ENCODE measurements at places on chromosomes 5 and 9.
A peak's percentile ranks its signal among the peaks of the same experiment; 100 is the strongest.

DNA sequence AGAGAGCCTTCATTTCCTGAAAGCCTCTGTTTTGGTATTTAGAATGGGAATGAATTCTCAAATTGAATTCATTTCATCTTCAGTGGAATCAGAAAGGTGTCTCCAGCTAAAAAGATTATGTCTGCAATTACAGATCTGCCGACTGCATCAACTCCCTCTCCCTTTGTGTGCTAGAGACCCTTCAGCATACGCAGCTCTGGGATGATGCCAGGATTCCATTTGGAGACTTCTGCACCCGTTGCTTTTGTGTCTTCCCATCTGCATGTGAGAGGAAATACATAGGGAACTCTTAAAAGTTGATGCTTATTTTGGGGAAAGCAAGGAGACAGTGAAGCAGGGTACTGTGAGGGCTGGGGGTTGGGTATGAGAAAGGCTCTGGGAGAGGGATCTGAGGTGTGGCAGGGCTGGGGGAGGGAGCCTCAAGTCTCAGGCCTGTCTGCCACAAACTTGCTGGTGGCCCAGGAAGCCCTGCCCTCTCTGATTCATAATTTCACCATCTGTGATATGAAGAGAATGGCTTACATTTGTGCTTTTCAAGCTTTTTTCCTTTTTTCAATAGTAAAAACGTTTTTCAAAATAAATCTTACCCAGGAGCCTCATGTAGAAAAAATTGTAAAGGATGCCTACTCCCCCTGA lies 89.7 kb upstream of the SAP30L start:
- peak; percentile 27 for DNase-seq

- no peak for DNase-seq
Observed at GRCh38 chr5:61635271-61635670, 303.2 kb downstream of the ZSWIM6 start.

GRCh38 chr9:110087605-110088004 lies 120.4 kb downstream of the C9orf152 start:
- DNase-seq, result no peak

- DNase-seq, result peak; percentile 15
Observed at GRCh38 chr9:127452691-127453090, 1.4 kb downstream of the LRSAM1 start.

- DNase-seq, result no peak
Observed at GRCh38 chr5:13860146-13860545, 84.3 kb downstream of the DNAH5 start.

DNA sequence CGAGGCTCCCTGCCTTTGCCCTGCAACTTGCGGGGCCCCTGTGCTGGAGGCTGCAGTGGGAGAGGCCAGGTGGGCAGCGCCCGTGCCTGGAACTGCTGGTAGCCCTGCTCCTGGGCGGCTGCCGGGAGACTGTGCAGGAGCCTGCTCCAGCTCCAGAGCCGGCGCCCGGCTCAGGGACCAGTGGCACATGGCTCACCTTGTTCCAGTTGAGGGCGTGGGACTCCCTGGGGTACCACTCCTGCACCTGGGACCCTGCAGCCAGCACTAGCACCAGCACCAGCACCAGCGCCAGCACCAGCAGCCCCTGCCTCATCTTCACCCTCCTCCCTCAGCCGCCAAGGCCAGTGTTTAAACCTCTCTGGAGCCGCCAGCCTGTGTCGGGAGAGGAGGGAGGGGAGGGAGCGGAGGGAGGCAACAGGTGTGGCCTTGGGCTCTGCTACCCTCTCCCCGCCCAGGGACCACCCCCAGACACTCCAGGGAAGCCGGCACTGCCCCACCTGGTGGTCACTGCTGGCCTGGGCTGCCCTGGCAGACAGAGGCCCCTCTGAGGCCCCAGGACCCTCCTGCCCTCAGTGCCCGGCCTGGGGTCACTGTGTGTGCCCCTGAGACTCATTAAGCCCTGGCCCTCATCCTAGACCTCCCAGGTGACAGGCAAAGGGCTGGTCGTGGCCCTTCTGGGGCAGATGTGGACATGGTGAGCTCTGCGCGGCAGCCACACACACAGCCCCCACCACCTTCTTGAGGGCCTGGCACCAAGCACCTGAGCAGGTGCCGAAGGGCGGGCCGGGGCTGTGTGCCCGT lies at the start of gene LCN10:
LCN10 (minus strand) TSS at position 350 of the 801 bp plus-strand sequence; CDS start at position 313, 37 bp downstream.
- DNase-seq, result peak; percentile 43

DNA sequence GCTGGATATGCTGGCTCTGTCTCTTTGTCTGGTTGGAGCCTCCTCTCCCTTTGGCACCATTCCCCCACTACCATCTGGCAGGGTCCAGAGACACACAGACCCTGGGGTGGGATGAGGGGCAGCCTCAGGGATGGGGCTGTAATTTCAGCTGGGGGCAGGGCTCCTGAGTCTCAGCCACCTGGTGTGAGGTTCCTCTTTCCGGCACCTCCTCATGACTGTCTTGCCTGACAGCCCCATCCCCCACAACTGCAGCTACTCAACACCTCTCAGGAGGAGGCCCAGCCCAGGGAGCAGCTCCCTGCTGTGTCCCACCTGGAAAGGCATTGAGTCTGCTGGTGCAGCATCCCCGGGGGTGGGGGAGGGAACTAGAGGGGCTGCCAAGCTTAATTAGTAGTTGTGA lies 11.7 kb upstream of the RPS14 start:
- no peak for DNase-seq

GRCh38 chr5:172339264-172340180 lies 56.0 kb upstream of the UBTD2 start:
- DNase-seq, result no peak

GRCh38 chr5:78925129-78925876 lies 59.8 kb downstream of the ARSB start:
- no peak for DNase-seq

GRCh38 chr5:74787424-74787823 lies 20.4 kb downstream of the NSA2 start:
- DNase-seq, result no peak

GRCh38 chr5:25090854-25091253 lies 446.1 kb upstream of the CDH10 start:
- no peak for DNase-seq

DNA sequence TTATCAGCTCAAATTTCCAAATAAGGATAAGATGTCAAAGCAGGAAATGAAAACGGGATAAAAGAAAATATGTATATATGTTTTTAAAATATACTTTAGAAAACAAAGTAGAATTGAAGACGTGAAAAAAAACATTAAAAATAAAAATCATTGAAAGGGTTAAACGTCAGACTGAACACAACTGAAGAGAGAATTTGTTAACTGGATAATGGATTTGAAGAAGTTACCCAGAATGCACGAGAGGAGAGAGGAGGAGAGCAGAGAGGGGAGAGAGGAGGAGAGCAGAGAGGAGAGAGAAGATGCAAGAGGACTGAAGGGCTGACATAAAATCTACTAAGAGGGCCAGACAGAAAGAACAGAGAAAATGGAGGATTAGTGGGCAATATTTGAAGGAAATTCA lies 88.0 kb downstream of the CDKN2A start:
- no peak for DNase-seq

DNA sequence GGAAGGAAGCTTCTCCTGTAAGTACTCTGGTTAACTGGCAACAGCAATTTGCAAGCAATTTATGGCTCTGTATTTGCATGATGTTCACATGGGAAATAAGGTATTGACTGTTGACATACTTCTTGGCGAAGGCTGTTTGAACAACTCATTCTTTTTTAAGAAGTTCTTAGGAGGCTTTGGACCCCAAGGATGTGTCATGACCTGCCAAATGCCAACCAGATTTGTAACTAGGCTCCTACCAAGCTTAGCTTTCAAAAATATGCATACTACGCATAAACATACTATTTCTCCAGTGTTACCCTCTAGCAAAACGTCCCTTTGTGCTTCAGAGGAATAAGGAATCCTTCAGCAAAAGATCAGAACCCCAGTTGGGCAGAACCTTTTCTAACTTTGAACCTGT lies 165.2 kb upstream of the MSX2 start:
- no peak for DNase-seq

DNA sequence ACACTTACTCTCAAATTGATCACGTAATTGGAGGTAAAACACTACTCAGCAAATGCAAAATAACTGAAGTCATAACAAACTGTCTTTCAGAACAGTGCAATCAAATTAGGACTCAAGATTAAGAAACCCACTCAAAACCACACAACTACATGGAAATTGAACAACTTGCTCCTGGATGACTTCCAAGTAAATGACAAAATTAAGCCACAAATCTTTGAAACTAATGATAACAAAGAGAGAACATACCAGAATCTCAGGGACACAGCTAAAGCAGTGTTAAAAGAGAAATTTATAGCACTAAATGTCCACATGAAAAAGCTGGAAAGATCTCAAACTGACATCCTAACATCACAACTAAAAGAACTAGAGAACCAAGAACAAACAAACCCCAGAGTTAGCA lies 540.5 kb upstream of the CDH18 start:
- no peak for DNase-seq

- no peak for DNase-seq
Observed at GRCh38 chr5:59371525-59372127, 521.9 kb downstream of the PDE4D start.

DNA sequence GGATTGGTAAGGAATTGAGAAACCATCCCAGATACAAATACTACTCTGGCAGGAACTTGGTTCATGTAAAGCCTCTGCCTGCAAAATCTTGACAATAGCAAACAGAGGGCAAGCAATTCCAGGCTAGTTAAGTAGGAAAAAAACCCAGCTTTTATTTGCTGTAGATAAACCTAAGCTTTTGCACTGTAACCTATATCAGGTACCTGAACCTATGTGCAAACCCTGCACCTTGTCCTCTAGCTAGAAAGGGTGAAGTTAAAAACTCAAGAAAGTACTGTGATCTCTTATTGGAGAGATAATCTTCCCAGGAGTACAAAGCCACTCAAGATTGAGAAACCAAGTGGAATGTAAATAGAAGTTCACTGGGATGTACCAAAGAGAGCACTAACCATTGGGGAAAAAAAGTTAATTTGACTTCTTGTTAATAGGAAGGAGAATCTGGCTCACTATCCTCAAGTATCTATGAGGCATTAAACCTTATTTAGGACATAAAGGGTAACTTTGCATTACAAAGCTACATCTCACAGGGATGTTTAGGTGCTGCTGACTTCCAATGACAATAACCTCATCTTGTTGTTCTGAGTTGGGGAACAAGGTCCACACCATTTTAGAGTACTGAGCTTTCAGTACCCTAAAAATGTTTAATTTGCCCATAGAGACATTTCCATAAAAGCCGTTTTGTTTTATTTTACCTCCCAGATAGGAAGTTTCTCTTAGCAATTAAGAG lies 73.8 kb upstream of the PCA3 start:
- DNase-seq, result no peak

DNA sequence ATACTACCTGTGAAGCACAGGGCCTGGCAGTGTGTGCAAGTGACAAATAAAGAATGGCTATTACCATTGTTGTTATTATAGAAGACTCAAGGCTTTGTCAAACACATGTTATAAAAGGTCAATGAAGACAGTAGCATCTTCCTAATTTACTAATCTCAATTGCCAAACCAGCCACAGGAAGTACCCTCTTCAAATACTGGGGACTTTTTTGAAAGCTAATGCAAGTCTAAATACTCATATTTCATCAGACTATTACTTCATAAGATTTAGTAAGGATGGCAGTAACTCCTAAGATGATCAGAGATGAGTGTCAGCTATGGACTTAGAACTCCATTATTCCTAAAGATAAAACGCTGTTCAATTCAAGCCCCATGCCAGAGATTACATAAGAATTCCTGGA lies 43.0 kb downstream of the GNAQ start:
- DNase-seq, result no peak

DNA sequence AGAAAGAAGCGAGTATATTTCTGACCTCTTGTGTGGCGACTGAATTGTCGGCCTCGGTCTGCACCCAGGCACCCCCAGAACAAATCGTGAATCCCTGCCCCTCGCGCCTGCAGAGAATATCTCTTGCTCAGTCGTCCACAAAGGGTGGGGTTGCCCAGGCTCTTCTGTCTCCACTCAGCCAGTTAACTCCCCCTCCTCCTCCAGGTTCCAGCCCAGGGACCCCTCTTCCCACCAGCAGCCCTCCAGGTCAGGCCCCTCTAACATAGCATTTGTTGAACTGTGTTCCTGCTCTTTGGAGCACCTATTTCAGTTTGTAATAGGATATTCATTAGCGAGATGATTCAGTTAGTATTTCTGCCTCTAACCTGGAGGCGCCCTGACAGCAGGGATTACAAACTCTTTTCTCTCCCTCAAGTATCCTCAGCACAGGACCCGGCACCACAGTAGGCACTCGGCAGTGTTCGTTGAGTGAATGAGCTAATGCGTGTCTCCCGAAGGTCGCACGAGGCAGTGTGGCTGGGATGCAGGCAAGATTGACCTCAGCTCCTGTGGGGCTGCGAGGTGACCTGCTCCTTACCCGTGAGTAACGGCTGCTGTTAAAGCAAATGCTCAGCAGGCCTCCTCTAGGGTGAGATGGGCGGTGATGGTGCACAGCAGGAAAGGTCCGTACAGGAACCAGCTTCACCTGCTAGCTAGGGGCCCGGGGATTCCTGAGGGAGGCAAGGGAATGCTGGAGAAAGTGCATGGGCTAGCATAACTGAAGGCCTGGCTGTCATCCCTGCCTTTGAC lies 25.8 kb downstream of the ZBTB34 start:
- no peak for DNase-seq

DNA sequence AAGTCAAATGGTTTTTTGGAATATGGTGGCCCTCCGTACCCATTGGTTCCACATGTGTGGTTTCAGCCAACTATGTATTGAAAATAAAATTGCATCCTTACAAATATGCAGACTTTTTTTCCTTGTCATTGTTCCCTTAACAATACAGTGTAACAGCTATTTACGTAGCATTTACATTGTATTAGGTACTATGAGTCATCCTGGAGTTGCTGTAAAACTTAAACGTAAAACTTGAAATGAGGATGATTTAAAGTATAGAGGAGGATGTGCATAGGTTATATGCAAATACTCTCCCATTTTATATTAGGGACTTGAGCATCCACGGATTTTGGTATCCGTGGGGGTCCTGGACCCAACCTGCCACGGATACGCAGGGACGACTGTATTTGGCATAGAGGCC lies 16.3 kb downstream of the SDHA start:
- no peak for DNase-seq
